Left kidney (tissue), 8 donors: ENCODE measurements at places on chromosomes 7 and 10. TPM values are rescaled to one million over a fixed set of nuclear protein-coding genes. Genes with fewer than 3 reads are reported as not detected.

- no peak for DNase-seq
These were observed 931 bp downstream of the PAPSS2 start for GRCh38 chr10:87660484-87661133.

- no peak for DNase-seq
These were observed 55.7 kb upstream of the CREB5 start for GRCh38 chr7:28356619-28357018.

GRCh38 chr7:156609010-156609877 is 31.3 kb upstream of the RNF32 start:
- no peak for DNase-seq

Gene CUZD1
- polyA plus RNA-seq: 2.1 TPM

DNA sequence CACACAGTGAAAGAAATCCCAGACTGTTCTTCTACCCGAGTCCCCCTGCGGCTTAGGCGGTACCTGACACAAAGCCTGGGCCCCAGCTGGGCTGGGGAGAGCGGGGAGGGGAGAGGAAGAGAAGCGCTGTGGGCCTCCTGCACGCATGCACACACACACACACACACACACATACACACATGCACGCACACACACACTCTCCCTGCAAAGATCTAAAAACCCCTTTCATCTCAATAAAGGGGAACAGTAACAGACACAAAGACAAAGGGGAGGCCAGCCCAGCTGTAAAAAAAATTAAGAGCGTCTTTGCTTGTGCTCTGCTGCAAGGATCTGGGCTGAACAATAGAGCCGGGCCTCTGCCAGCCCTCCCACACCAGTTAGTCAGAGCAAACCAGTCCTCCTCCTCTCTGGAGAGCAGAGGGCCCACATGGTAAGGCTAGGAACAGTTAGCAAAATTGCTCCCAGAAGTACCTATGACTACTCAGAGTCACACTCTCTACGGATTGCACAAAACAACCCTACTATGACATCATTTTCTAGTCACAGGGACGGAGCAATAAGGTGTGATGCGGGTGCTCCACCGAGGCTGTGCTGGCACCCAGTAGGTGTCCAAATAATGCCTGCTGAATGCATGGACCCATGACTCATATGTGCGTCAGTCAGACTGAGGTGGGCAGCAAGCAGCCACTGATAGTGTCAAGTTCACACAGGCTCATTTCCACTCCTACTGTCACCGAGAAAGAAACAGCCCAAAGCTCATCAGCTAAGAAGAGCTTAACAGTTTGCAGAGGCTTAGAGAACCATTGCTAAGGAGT is 9.2 kb downstream of the ITPRIP start:
- no peak for DNase-seq

DNA sequence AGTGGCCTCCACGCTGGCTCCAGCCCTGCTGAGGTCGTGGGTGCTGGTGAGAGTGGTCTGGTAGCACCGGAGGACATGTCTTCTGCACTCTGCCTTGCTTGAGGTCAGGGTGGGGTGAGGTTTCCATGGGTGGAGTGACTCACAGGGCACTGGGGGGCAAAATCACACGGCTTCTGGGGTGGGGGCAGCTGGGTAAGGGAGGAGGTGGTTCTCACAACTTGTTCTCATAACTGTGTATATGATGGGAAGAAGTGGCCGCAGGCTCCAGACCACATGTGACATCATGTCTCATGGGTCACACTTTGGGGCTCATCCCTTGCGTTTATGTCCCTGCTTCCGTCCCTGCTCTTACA is 884 bp upstream of the PRF1 start:
- no peak for DNase-seq

DNA sequence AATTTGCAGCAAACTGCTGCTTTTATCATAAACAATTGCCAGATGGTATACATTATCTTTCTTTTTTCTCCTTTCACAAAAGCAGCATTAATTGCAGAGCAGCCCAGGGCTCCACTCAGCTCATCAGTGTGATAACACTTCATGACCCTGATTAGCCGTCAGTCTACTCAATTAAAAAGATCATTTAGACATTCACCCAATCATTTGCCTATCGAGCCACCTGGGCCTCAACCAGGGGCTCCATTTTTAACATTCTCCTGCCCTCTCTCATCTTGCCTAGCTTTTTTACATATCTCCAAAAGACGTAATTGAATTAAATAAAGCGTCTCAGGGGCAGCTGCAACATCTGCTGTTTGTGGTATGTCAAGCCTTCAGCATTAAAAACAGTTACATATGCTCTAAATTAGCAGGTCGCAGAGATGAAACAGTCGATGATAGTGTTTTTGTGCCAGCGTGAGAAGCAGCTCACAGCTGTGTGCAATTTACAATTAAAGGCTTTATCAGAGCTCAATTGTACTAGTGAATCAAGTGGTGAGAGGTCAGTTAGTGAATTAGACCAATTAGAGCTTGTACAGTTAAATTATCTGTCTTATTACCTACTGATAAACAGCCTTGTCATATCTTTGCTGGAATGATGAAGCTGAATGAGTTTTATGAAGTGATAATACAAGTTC is 522.5 kb downstream of the ETV1 start:
- no peak for DNase-seq
